ENCODE measurements at places on chromosomes 4 and X.
A peak's percentile ranks its signal among the peaks of the same experiment; 100 is the strongest.

DNA sequence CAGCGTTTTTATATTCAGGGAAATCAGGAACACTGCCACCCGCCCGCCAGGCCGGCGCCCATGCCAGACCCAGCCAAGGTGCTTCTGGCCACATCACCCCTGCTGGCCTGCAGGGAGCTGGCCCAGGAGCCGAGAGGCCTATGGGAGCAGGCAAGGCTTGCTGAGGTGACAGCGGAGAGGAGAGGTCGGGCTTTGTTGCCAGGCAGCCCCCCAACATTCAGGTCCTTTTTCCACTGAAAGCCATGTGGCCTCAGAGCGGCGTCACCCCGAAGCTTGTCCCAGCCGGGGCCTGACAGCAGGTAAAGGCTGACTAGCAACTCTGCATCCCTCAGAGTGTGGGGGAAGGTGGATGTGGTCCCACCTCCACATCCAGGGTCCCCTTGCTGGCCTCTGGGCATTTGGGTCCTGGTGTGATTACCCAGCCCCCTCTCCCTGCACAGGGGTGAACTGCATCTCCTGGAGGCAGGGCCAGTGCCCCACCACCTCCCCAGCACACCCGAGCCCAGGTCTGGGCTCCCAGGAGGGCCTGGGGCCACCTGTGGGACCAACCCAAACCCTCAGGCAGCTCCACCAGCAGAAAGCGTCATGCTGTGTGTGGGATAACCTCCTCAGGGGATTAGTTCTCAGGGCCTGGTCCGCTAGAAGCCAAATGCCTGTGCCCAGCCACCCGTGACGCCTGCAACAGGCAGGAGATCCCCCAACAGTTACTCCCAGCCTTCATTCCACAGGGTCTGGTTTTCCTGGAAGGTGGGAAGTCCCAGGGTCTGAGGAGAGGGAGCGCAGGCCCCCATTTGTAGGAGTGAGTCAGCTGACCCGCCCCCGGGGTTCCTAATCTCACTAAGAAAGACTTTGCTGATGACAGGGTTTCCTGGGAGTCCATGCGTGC is at the start of gene PDE6B:
Gene PDE6B, plus strand, starts transcription at position 869 of the 886 bp plus-strand sequence. CDS start 54 bp downstream, outside the sequence.
- no peak for DNase-seq

GRCh38 chr4:71027611-71028010 is 34.2 kb downstream of the DCK start:
- no peak for DNase-seq

GRCh38 chr4:13476915-13477314 is 7.2 kb downstream of the RAB28 start:
- peak; percentile 69 for DNase-seq

DNA sequence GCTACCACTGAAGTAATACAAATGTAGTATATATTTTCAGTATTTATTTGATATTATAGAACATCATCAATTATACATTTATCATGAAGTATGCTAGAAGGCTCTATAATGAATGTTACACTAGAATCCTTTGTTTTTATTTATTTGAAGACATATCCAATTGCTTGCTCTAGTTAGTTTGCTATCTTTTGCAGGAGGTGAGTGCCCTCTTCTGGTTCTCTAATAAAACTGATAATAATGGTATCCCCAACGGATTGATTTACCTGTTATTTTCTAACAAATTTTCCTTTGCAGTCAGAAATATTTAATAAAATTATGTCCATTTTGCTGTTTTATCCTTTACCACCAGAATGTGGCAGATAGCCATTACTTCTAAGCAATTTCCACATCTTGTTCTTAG is 274.3 kb upstream of the TACR3 start:
- DNase-seq: no peak

- no peak for DNase-seq
These were observed 17.8 kb downstream of the MFAP3L start for GRCh38 chr4:170008371-170008770.

DNA sequence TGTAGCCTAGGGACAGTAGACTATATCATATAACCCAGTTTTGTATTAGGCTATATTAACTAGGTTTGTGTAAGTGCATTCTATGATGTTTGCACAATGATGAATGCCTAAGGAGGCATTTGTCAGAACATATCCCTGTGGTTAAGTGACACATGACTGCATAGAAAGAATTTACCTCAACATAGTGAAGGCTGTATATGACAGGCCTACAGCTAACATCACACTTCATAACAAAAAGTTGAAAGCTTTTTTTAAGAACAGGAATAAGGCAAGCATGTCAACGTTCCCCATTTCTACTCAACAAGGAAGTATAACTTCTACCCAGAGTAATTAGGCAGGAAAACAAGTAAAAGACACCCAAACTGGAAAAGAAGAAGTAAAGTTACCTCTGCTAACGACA is 165.9 kb upstream of the NDST4 start:
- no peak for DNase-seq

GRCh38 chr4:57044996-57045395 is 65.2 kb downstream of the IGFBP7 start:
- DNase-seq: peak; percentile 49

DNA sequence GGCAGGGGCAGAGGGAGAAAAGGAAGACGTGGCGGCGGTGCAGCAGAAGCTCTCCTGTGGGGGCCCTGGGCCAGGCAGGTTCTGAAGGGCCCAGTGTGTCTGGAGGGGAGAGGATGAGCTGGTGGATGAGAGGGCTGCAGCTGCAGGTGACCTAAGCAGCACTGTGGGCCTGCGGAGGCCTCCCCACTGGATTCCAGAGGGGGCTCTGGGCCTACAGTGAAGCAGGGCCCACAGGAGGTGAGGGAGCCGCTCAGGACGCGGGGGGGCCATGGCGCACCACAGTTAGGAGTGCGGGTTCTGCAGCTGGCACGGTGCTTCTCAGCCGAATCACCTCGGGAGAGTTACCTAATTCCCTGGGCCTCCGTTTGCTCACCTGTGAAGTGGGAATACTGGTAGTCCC is 10.5 kb downstream of the ABLIM2 start:
- no peak for DNase-seq

DNA sequence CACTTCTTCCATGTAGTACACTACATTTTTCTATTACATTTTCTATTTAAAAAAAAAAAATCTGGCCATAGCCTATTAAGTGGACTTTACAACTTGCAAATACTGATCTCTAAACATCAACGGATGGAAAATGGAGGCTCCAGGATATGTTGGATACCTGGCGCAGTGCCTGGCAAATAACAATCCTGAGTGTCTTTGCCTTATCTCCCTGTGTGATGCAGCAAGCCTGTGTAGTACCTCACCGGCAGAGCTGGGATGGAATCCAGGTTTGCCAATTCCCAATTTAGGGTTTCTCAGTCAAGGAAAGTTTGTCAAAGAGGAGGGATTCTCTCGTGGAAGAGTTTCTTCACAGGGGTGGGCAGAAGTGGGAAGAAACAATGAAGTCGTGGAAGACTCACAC is 93.2 kb downstream of the KDR start:
- DNase-seq: peak; percentile 41

DNA sequence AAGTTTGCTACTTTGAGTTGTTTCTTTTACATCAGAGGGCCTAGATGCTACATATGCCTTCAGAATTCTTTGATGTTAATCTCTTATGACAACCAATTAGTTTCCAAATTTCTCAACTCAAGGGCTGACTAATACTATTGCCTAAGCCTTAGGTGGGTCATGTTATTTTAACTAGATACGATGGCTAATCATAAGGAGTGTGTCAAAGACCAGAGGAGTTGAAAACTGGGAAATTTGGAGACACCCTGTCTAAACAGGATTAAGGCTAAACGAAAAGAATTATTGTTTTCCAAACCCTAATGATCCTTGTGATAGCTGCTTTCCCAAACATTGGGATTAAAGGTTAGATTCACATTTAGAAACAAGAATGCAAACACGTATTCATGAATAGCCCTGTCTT is 228.5 kb downstream of the PCDH7 start:
- peak; percentile 67 for DNase-seq

DNA sequence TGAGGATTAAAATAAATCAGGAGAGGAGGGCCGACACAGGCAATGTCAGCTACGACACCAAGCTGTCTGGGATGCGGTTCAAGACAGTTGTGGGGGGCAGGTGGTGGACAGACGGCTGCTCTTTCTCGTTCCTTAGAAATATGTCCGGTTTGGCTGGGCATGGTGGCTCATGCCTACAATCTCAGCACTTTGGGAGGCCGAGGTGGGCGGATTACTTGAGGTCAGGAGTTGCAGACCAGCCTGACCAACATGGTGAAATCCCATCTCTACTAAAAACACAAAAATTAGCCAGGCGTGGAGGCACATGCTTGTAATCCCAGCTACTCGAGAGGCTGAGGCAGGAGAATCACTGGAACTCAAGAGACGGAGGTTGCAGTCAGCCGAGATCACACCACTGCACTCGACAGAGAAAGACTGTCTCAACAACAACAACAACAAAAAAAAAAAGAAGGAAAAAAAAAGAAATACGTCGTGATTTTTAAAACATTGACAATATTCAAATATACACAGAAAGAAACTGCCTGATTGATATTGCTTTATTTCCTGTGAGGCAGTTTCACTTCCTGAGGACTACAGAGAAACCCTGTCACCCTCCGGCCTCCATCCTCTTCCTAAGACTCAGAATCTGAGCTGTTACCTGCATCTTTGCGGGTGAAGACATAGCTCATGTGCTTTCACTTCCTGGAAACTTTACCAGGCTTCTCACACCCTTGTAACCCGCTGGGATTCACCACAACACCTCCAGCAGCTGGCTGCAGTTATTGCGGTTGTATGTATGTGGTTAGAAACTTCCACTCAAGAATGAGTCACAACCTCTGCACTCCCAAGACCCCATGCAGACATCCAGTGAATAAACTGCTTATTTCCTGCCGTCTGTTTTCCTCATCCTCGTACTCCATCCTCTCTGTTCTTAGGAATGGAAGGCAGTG is 63.8 kb upstream of the STS start:
- DNase-seq: peak; percentile 78

DNA sequence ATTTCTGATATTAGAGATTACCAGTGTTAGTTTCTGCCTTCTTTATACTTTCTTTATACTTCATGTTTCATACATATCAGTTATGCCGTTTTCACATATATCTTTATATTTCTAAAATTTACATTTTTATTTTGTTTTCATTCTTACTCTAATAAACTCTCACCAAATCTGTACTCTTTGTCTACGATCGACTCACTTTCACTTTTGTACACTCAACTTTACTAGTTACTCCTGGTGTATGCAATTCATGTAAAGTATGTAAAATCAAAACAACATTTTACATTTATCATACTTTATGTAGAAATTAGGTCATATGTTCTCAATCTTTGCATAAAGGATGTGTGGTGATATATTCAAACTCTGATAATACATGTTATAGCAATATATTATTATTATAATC is 59.9 kb downstream of the UGT2A3 start:
- DNase-seq: no peak

GRCh38 chr4:133594390-133595207 is 445.5 kb downstream of the PCDH10 start:
- DNase-seq: peak; percentile 72

DNA sequence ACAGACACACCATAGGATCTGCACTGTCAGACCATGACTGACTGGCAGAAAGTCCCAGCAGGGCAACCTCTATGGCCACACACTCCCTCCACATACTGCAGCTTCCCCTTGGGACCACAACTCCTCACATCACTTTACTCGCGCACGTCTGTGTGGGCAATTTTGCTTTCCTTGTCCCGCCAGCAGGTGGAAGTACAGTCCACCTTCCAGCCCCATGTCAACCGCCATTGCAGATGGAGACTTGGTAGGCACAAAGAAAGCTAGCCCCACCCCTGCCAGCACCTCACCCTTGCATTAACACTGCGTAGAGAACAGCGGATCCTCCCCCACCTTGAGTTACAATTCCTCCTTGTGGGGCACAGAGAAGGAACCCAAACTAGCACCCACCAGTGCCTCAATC is 74.4 kb upstream of the NAP1L2 start:
- DNase-seq: no peak

DNA sequence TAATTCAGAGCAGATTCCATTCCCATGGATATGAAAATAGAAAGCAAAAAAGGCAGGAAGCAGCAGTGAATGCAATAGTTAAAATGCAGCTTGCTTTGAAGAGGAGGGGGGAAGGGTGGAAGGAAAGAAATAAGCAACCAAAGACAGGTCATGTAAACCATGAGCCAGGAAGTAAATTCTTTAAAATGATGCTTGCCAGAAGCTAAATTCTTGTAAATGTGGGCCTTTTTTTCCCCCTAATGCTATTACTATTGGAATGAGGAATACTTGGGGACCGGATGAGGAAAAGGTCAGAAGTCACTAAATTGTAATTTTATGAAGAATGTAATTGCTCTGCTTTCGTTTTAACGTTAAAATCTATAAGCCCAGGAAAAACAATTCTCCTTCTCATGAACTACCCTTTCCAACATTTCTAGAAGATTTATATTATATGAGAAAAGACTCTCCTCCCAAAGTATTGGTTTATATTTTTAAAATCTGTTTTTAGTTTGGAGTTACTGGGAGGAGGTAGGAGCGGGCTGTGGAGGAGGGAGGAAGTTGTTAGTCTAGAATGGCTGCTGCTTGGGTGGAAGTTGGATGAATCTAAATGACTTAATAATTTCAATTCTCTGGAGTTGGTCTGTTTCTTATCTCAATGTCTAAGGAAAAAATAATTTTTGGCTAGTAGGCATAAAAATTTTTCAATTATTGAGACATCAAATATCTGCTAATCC is 77.6 kb upstream of the PCDH18 start:
- peak; percentile 53 for DNase-seq

- DNase-seq: peak; percentile 28
These were observed 4.8 kb upstream of the HGFAC start for GRCh38 chr4:3436798-3437581.

- no peak for DNase-seq
These were observed 13.4 kb downstream of the CTBP1 start for GRCh38 chr4:1235381-1236102.

GRCh38 chrX:774536-774935 is 143.9 kb downstream of the SHOX start:
- no peak for DNase-seq

GRCh38 chrX:21412029-21412428 is 37.8 kb downstream of the CNKSR2 start:
- DNase-seq: no peak

DNA sequence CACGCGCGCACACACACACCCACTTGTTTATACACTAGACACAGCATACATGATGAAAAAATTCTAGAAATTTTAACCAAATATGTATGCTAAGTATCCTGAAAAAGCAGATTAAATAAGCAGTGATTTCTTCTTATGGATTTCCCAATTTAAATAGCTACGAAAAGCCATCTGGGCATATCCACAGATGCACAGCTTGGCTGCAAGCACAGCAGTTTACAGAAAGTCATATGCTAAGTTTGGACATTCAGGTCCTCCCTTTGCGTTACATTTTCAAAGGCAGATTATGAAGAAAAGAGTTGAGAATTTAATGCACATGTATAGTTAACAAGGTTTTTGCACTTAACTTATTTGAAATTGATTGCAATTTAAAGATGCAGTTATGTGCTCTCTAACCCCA is 542.2 kb upstream of the EPHA5 start:
- no peak for DNase-seq

All from fibroblast of pulmonary artery (primary cell).